ENCODE measurements at places on chromosomes 7 and 10. TPM values are rescaled to one million over a fixed set of nuclear protein-coding genes. Genes with fewer than 3 reads are reported as not detected.

The EBLN1 gene
- total RNA-seq: not detected

The GATA3 gene
- total RNA-seq: 23.5 TPM

The WDFY4 gene
- 13.3 TPM for total RNA-seq

The POLR2J3 gene
- 48.0 TPM for total RNA-seq

The TAS2R41 gene
- total RNA-seq: not detected

The ZNF804B gene
- total RNA-seq: 0.19 TPM

The ITGA8 gene
- total RNA-seq: 22.1 TPM

The TMEM270 gene
- total RNA-seq: 0.50 TPM

The CLDN3 gene
- 180 TPM for total RNA-seq

The POM121L12 gene
- total RNA-seq: not detected

The DHTKD1 gene
- 28.0 TPM for total RNA-seq

The CFAP46 gene
- 8.3 TPM for total RNA-seq

The CALHM3 gene
- total RNA-seq: not detected

The ANKRD30A gene
- total RNA-seq: not detected

The TMEM236 gene
- 1.9 TPM for total RNA-seq

The H2BK1 gene
- total RNA-seq: not detected

The CC2D2B gene
- 2.5 TPM for total RNA-seq

The PDCD11 gene
- total RNA-seq: 24.9 TPM

The HOXA7 gene
- 31.3 TPM for total RNA-seq

The FLNC gene
- total RNA-seq: 12.2 TPM

The IDE gene
- total RNA-seq: 40.5 TPM

The CALHM2 gene
- 26.0 TPM for total RNA-seq

The ASB4 gene
- not detected for total RNA-seq

The ANKRD2 gene
- total RNA-seq: 3.6 TPM

The RET gene
- 3.1 TPM for total RNA-seq

The OPN4 gene
- not detected for total RNA-seq

The LRRC18 gene
- total RNA-seq: not detected

The IFRD1 gene
- 31.5 TPM for total RNA-seq

The CACNB2 gene
- 2.8 TPM for total RNA-seq

The CALHM1 gene
- total RNA-seq: not detected

The EPO gene
- total RNA-seq: not detected

The CYP2C18 gene
- 2.2 TPM for total RNA-seq

The SOSTDC1 gene
- total RNA-seq: 13.4 TPM

The CALML5 gene
- not detected for total RNA-seq

The PDE1C gene
- 5.5 TPM for total RNA-seq

The CARD11 gene
- 9.6 TPM for total RNA-seq

The HDAC9 gene
- 22.1 TPM for total RNA-seq

The CCDC146 gene
- total RNA-seq: 15.4 TPM

The PPP1R3A gene
- not detected for total RNA-seq

The ZP3 gene
- 17.5 TPM for total RNA-seq

The HOXA3 gene
- total RNA-seq: 21.2 TPM

The RTKN2 gene
- total RNA-seq: 1.6 TPM

The SLC39A12 gene
- total RNA-seq: 0.16 TPM

The CDH23 gene
- total RNA-seq: 6.4 TPM

The IFT22 gene
- 42.5 TPM for total RNA-seq

The GIMAP4 gene
- total RNA-seq: 61.4 TPM

Data from kidney (tissue), 22 donors.